Lung (tissue), 17 donors: ENCODE measurements at places on chromosomes 1 and 21.

GRCh38 chr1:36851595-36851994, 182.7 kb downstream of the GRIK3 start:
- no peak for DNase-seq

DNA sequence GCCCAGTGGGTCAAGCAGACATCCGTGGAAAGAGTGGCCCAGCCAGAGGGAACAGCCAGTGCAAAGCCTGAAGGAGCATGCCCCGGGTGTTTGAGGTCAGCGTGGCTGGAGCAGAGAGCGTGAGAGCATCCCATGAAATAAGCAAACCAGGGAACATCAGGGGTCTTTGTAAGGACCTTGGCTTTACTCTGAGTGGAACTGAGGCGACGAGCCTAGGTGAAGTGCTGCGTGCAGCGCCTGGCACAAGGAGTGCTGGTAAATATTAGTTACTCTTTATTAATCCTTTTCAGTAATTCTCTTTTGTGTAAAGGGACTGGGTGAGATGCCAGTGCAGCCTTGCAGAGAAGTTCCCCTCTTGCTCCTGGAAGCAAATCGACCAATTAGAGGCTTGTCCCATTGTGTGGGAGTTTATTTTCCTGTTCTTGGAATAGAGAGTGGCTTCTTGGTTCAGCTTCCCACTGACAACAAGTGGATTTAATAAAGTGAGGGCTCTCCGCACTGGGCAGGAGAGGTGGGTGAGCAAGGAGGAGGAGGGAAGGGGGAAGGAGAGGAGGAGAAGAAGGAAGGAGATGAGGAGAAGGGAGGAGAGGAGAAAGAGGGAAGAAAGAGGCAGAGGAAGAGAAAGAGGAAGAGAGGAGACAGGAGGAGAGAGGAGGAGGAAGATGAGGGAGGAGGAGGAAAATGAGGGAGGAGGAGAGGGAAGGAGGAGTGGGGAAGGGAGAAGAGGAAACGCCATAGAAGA, 37.6 kb upstream of the DISP3 start:
- DNase-seq, result no peak

DNA sequence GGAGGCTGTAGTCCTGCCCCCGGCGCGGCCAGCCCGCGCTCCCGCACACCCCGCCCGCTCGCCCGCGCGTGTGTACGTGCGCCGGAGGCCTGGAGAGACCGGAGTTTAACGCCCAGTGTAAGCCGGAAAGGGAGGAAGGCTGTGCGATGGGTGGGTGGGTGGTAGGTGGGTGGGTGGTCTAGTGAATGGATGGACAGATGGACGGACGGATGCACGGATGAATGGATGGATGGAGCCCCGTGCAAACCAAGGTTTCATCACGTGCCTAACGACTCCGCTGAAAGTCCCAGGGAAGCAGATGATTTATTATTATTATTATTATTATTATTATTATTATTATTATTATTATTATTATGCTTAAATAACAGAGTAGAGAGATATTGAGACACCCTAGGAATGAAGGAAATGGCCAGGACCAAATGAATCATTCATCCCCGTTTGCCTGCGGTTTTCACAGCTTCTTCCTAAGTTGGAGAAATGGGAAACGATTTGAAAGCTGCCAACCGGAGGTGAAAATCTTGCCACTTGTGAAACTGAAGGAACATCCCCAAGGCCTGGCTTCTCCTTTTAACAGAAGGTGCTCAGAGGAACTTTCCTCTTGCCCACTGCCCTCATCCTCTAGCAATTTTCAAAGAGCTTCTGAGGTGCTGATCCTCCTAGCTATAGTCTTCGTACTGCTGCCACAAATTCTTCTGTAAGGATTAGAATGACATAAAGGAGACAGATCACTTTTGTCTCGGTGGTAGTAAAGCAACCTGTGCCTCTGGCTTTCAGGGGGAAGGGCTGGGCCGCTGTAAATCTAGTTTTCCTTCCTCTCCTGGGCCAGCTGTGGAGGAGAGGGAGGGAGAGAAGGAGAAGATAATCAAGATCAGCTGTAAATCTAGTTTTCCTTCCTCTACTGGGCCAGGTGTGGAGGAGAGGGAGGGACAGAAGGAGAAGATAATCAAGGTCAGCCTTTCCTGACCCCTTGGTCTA, 648 bp upstream of the RGS7 start:
- DNase-seq, result no peak

DNA sequence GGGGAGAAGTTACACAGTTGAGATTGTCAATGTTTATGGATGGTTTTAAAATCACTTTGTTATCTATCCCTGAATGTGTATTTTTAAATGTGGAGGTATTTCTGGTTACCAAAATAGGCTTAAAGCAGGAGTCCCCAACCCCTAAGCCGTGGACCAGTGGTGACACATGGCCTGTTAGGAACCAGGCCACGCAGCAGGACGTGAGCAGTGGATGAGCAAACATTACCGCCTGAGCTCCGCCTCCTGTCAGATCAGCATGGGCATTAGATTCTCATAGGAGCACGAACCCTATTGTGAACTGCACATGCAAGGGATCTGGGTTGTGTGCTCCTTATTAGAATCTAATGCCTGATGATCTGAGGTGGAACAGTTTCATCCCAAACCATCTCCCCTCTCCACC, 151.6 kb downstream of the GALNT2 start:
- no peak for DNase-seq

DNA sequence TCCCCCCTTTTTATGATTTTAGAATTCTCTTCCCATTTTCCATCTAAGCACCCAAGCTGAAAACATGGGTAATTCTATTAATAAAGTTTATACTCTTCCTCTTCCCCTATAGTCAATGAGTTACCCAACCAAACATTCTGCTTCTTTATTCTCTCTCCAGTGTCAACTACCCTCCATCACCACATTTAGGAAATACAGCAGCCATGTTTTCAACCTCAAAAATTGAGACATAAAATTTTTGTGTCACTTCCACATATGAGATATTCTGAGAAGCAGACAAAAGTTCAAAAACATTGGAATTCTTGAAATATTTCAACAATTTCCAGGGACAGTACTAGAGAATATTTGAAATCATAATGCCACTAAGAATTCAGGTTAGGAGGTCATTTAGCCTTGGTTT, 64.8 kb upstream of the ATP1A1 start:
- DNase-seq, result no peak

GRCh38 chr1:172180501-172181285, 239.8 kb upstream of the C1orf105 start:
- DNase-seq, result peak; percentile 50

DNA sequence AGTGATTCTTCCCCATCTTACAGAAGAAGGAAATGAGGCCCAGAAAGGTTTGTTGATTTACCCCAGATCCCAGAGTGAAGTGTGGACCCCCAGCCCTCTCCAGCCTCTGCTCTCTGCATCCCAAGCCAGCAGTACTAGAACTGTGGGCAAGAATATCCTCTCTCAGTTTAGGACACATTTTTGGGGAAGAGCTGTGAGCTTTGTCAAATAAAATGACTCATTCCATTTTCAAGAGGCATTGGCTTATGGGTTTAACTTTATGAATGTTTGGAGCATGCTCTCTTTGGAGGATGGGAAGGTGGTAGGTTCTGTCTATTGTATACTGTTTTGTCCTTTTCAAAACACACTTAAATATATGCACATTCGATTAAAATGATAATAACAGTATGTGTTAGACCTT, 70.6 kb upstream of the CNTN2 start:
- DNase-seq, result no peak

GRCh38 chr21:28518630-28519029, 474.0 kb downstream of the LTN1 start:
- no peak for DNase-seq

GRCh38 chr1:223430236-223430635, 37.0 kb downstream of the CCDC185 start:
- no peak for DNase-seq

DNA sequence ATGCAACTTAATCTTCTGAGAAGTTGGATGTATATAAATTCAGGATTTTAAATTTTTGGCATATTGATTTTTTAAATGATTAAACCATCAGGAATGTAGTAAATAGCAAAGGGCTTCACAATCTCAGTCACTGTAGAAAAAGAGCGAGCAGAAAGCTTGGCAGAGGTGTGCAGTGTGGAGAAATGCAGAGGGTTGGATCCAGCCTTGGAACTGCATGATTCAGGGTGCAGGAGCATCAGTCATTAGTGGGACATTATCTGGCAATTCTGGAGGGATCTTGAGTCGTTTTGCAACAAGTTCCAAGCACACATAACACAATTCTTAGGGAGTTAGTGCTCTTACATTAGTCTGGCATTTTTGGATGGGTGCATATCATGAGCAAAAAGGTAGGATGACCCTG, 267.9 kb downstream of the PLA2G4A start:
- DNase-seq, result no peak

- no peak for DNase-seq
Observed at GRCh38 chr1:54460351-54460750, 54.2 kb upstream of the SSBP3 start.

- DNase-seq, result no peak
Observed at GRCh38 chr1:86546787-86547221, at the start of gene CLCA4. CLCA4 (plus strand) TSS chr1:86547078; CDS start chr1:86547120, 42 bp downstream.

- DNase-seq, result no peak
Observed at GRCh38 chr1:185467122-185467521, 150.1 kb upstream of the IVNS1ABP start.

- DNase-seq, result no peak
Observed at GRCh38 chr1:38576241-38576640, 283.3 kb downstream of the RRAGC start.

DNA sequence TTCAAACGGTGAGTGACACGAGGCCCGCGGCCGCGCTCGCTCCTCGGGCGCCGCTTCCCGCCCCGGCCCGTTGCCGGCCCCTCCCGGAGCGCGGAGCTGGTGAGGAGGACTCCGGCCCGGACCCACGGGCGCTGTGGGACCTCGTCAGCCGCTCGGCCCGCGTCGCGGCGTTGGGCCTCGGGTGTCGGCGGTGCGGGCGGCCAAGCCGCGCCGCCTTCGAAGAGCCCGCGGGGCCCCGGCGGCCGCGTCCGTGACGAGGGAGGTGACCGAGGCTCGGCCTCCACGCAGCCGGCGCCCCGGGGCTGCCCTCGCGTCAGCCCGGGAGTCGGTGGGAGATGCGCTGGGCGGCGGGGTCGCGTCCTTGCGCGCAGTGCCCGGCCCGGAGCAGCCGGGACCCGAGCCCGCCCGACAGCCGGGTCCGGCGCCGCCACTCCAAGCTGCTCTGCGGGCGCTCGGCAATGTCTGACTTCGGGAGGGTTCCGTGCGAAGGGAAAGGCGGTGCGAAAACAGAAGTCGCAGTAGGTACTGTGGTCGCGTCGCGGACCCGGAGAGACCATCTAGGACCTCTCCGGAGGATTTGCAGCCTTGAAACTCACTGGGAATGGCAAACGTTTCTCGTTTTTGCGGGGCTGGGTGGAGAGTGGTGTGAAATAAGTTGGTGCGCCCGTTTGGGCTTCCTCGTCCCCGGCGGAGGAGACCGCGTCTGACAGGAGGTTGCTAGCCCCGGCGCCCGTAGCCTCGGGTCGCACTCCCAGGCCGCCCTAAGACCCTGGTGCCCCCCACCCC, 829 bp downstream of the SPEN start:
- DNase-seq, result peak; percentile 43

- DNase-seq, result no peak
Observed at GRCh38 chr1:239098400-239099037, 287.8 kb upstream of the CHRM3 start.

DNA sequence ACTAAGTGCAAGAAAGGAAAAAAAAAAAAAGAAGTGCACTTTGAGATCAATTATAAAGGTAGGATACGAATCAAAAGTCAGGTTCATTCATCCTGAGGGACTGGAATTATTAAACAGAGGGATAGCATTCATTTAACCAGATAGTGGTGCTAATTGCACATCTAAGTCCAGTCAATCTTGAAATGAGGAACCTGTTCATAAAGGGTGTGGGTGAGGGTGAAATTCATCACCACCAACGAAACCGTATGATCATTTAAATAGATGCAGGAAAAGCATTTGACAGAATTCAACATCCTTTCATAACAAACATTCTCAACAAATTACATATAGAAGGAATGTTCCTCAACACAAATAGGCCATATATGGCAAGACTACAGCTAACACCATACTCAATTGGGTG, 5.6 kb downstream of the CTSS start:
- DNase-seq, result no peak

- DNase-seq, result no peak
Observed at GRCh38 chr21:14405962-14406361, 23.0 kb upstream of the HSPA13 start.

GRCh38 chr1:92964998-92965397, 3.7 kb upstream of the DIPK1A start:
- DNase-seq, result no peak

DNA sequence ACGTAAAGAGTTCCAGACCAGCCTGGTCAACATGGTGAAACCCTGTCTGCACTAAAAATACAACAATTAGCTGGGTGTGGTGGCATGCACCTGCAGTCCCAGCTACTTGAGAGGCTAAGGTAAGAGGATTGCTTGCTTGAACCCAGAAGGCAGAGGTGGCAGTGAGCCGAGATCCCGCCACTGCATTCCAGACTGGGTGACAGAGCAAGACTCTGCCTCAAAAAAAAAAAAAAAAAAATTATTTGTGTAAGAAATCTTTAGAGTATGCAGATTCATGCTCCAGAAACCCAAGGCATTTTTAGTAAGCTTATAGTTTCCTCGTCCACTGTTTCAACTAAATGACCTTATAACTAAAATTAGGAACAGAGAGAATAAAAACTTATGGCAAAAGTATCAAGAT, 51.3 kb downstream of the ABL2 start:
- no peak for DNase-seq

DNA sequence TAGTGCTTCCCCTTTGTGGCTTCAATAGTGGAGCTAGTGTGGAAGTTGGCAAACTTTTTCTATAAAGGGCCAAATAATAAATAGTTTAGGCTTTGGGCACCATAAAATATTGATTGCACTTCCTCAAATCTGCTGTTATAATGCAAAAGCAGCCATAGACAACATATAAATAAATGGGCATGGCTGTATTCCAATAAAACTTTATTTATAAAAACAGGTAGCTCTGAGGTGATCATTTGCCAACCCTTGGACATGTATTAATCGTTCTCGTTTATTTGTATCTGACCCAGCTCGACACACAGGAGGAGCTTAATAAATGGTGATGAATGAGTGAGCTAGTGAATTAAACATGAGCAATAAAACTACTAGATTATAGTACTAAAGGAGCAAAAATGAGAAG, 13.3 kb downstream of the KAZN start:
- no peak for DNase-seq

DNA sequence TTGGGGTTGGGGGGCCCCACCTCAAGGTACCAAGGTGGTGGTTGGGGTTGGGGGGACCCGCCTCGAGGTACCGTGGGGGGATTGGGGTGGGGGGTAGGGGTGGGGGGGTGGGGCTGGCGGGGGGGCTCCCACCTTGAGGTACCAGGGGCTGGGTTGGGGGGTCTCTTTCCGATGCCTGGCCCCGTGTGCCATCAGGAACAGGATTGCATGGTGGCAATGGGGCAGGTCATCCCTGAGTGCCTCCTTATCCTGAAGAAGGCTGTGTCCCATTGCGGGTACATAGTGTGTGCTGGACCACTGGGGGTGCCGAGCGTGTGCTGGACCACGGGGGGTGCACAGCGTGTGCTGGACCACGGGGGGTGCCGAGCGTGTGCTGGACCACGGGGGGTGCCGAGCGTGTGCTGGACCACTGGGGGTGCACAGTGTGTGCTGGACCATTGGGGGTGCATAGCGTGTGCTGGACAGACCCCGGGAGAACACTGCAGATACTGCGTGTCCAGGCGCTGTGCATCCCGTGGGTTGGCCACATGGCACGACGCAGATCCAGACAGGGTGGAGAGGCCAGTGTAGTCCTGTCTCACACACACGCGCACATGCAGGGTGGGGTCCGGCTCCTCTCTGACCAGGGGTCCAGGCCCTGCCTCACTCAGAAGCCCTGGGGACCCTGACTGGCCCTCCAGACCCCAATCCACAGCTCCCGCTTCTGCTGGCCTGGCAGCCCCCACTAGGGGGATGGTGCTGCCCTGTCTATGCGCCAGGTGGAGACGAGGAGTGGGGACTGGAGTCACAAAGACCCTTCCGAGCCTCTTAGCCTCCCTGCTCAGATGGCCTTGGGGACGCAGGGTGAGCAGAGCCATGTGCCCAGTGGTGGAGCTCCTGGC, 4.2 kb downstream of the SCNN1D start:
- DNase-seq, result no peak
